Neural crest cell (in vitro differentiated cells): ENCODE measurements at places on chromosomes 2 and 18. TPM values are rescaled to one million over a fixed set of nuclear protein-coding genes. Genes with fewer than 3 reads are reported as not detected.

The CXCR4 gene
- 37.5 and 39.5 TPM in 2 replicates for total RNA-seq

The NETO1 gene
- 6.1 and 6.9 TPM in 2 replicates for total RNA-seq

The HOXD9 gene
- total RNA-seq = not detected in 2 replicates

DNA sequence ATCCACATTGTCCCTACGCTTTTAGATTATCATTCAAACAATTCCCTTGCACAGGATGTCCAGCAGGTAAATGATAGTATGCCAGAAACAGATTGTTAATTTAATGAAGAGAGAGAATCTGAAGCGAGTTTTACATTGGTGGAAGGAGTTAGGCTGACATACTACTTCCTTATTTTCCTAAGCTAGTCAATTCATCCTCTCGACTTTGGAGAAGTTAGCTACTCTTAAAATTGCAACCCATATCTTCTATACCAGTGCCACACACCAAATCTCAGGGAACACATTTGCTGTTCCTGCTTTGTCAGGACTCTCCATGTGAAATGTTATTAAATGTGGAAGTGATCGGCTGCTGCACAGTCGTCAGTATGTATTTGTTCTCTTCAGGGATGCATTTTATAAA lies 249.2 kb downstream of the NAPG start:
- peaks cover 4% of the 10 kb centered on the region for H3K4me1 ChIP-seq
- DNase-seq = no peak
- no peak overlapping the region for H3K27ac ChIP-seq
- no peaks in the 10 kb centered on the region for H3K27me3 ChIP-seq
